Stimulated activated CD4-positive, alpha-beta T cell treated with anti-CD3 and anti-CD28 coated beads, Interleukin-2, amount 100 ng/mL, for 48 hours (primary cell): ENCODE measurements at places on chromosomes 5 and 9.
A peak's percentile ranks its signal among the peaks of the same experiment; 100 is the strongest.

DNA sequence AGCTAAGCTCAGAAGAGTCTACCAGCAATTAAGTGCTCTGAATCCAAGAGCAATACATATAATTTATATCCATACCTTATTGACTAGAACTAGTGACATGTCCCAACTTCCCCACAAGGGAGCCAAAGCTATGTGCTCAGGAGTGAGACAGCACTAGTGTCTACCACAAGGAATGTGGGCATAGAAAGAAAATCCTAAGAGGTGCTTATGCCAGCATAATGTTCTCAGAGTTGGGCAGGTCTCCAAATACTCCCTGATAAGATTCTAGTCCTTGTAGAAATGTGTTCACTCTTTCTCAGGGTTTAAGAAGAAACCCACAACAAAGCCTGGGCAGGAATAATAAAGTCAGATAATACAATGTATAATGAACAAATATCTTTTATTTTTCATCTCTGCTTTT lies 275.1 kb downstream of the BRINP1 start:
- no peak for DNase-seq

GRCh38 chr9:133569891-133570690 lies 35.6 kb downstream of the ADAMTSL2 start:
- no peak for DNase-seq

DNA sequence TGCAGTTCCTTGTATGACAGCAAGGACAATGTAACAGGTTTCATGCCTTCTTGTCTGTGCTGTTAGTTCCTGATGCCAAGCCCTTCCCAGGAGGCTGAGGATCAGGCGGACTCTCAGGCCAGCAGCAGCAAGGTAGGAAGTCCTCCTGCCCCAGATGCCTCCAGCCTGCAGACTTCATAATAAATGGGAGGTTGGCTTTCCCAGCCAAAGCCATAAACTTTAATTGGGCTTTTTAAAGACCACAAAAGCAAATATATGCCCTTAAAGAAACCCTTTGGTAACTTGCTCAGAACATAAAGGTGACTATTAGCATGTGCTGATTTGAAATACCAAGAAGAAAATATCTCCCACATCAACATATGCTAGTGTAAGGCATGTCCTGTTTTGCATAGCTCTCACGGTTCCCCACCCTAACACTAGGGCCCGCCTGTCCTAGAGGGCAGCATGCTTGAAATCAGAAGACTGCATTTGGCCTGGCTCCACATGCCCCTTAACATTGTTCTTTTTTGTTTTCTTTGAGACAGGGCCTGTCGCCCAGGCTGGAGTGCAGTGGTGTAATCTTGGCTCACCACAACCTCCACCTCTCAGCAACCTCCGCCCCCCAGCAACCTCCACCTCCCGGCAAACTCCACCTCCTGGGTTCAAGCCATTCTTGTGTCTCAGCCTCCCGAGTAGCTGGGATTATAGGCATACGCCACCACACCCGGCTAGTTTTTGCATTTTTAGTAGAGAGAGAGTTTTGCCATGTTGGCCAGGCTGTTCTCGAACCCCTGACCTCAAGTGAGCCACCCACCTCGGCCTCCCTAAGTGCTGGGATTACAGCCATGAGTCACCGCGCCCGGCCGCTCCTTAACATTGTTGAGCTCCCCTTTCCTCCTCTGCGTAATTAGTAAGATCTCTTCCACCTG lies 44.6 kb upstream of the FCN1 start:
- DNase-seq: no peak

GRCh38 chr9:123064716-123065115 lies 31.2 kb downstream of the GPR21 start:
- no peak for DNase-seq

DNA sequence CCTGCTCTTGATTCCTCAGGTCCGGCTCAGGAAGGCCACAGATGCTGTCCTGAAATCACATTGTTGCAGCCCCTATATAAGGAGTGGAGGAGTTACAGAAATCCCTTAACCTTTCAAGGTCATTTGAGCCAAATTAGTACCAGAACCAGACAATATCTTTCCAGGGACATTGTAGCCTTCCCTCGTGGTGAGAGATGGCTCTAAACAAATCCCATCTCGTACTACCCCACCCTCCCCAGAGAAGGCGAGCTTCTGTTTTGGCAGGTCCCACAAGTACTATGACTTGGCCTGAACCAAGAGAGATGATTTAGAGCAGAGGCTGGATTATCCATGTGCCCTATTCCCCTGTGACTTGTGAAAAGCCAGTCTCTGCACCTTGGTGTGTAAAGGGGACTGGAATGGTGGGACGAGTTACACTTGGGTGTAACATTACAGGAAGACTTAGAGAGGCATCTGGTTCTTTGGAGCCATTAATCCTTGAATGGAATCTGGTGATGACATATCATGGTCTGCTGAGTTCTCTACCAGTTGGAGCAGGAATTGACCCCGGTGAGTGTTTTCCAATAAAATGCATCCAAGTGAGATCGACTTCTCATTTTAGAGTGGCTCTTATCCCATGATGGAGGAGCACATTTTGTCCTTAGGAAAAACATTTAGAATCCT lies at the start of gene FAM240B:
FAM240B (minus strand) TSS at position 51 of the 663 bp plus-strand sequence. CDS start 16,134 bp downstream, outside the sequence.
- no peak for DNase-seq

- DNase-seq: no peak
Observed at GRCh38 chr5:103108086-103108485, 11.9 kb downstream of the GIN1 start.

DNA sequence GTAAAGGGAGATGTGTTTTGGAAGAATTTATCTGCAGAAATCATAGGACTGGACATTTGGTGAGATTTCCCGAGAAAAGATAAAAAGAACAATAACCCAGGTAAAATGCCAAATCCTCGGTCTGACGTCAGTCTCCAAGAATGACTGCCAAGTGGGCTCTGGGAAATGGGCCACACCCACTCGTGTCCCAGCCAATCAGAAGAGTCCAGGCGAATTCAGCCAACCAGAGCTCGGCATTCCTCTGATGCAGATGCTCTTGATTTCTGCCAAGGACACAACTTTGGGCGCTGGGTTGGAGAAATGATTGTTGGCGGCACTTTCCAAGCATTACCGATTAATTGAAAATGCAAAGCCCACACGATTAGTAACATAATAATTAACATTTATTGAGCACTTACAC lies 73.3 kb downstream of the FGF18 start:
- DNase-seq: no peak

- DNase-seq: no peak
Observed at GRCh38 chr5:16618138-16618897, 1.5 kb upstream of the RETREG1 start.

DNA sequence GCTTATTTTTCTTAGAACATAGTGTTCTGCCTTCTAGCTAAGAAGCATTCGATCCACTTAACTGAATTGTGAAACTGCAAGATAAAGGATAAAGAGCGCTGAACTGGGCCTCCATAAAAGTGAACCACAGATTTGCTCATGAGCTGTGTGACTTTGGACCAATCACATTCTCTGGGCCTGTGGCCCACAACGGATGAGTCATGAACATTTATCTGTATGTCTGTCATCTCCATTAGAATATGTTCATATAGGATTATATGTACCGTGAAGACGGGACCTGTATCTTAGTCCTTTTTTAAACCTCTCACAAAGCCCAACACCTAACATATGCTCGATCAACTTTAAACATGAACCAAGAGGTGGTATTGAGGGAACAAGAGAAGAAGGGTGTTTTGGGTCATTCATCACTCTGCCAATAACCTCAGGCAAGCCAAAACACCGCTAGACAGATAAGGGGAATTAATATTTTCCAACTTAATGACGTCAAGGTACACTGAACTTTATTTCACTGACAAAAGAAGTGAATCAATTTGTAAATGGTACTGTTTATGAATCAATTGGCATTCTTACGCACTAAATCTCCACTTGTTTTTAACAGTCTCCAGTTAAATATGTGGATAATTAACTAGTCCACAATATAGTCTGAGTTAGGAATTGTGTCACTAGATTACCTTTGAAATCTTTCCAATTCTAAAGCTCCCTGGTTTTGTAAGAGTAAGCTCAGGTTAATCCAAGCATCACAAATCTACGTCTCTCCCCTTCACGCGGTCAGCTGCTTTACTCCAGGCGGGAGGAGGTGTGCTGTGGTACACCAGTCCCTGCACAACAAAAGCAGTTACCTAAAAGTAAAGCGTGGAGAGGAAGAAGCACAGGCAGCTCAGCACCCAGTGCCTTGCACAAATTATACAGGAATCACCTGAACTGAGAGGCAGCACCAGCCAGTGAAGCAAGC lies 1.6 kb downstream of the TMEM245 start:
- no peak for DNase-seq

- no peak for DNase-seq
Observed at GRCh38 chr5:20266066-20266465, 278.1 kb upstream of the CDH18 start.

DNA sequence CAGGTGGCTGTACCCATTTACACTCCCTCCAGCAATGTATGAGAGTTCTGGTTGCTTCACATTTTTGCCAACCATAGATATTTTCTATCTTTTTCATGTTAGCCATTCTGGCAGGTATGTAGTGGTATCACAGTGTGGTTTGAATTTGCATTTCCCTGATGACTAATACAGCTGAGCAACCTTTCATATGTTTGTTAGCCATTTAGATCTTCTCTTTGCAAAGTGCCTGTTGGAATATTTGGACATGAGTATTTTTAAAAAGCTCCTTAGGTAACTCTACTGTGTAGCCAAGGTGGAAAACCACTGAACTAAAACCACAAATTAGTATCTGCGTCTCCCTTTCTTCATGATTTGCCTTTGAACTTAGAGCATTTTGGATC lies 31.9 kb downstream of the IRF1 start:
- no peak for DNase-seq

- peak; percentile 36 for DNase-seq
Observed at GRCh38 chr5:139747583-139748504, 47.8 kb upstream of the PSD2 start.

GRCh38 chr5:172661526-172661925 lies 20.5 kb downstream of the NEURL1B start:
- no peak for DNase-seq

GRCh38 chr5:107431536-107431935 lies 239.2 kb downstream of the EFNA5 start:
- no peak for DNase-seq

- no peak for DNase-seq
Observed at GRCh38 chr5:36882250-36882649, 5.7 kb downstream of the NIPBL start.

GRCh38 chr5:10564838-10565784 lies 1.2 kb downstream of the ANKRD33B start:
- no peak for DNase-seq

DNA sequence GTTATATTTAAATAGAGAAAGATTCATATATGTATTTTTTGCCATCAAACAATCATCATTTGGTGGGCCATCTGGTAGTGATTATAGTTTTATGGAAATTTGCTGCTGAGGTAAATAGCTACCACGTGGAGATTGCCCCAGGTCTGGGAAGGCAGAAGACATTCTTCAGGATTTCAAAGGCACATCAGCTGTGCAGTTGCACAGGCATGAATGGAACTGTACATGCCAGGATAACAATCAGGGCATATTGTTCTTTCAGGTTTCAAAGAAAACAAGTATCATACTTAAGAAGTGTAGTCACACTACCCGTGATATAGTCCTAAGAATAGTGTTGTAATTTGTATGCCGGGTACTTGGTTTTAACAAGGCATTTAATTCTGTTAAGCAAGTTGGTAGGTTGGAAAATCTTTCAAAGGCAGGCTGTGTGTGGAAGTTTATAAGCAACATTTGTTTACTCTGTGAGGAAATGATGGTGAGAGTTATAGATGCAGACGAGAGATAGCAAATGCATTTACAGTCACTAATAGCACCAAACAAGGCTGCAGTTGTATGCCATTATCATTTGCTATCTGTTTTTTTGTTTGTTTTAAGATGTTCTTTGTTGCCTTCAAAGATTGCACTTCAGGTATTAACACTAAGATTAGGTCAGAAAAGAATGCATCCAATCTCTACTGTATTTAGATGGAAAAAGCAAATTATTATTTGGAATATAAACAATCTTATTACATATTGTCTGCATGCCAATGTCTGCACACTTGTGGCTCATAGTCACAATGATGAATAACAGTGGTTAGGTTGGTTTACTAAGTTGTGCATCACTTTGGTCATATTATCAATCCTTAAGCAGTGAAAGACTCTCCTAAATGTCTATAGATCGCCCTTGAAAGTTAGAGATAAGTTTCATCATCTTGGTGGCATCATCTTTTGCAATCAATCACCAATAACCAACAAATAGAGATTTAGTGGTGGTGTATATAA lies 55.3 kb downstream of the RPS23 start:
- DNase-seq: no peak

DNA sequence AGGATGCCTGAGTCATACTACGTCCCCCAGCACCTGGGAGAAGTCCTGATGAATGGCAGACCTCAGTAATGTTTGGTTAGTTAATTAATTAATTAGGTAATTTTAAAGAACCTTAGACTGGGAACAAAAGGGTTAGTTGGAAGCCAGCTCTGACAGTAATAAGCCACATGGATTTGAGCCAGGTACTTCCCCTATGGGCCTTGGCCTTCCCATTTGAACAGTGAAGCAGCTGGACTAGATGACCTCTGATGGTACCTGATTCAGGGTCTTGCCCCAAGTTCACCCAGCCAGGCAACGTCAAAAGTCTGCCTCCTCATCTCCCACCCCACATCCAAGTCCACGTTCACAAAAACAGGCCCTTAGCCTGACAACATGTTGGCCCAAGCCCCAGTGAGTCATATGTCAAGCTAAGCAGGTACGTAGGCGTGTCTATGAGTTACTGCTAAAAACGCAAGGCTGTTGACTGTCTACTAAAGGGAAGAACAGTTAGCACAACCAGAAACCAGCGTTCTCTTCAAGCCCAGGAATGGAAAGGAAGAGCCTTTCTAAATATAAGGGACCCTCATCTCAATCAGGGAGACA lies 303.2 kb downstream of the ACTL7B start:
- DNase-seq: no peak

DNA sequence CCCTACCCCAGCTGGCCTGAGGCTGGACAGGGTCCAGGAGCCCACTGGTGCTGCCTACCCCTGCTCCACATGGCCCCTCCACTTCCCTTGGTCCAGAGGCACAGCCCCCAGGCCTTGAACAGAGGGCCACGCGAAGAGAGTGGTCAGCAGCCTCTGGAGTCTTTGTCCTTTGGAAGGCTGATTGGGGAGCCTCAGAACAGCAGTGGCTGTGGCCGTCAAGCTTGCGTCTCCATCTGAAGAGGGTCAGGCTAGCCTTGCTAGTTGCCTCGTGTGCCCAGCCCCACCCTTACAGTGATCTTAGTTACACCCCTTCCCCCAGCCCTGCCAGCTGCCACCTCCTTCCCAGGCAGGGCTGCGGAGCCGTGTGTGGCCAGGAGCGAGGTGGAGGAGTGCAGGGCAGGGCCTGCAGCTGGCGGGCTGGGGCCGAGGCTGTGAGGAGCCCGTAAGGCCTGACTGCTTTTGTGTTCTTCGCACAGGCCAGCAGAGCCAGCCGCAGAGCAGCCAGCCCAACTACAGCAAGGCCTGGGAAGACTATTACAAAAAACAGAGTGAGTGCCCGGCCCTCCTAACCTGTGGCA lies 30.1 kb upstream of the PRDM12 start:
- no peak for DNase-seq

DNA sequence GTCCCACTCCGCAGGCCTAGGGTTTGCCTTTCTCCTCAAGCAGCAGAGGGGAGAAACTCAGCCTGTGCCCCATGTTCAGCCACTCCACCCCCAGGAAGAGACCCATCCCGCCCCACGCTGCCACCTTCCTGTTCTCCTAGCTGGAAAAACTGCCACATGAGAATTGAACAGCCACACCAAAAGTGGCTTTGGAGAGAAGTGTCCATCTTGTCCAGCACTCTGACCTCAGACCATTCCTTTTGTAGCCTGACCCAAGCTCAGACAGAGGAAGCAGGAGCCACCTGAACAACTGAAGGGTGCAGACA lies 8.3 kb upstream of the SLC25A48 start:
- no peak for DNase-seq
